Glomerular endothelial cell (primary cell): ENCODE measurements at places on chromosomes 2 and 18. TPM values are rescaled to one million over a fixed set of nuclear protein-coding genes. Genes with fewer than 3 reads are reported as not detected.

TMEFF2 gene
- total RNA-seq = not detected in 2 replicates

RAB27B gene
- total RNA-seq = 0.15 and 0.99 TPM in 2 replicates

DSG4 gene
- total RNA-seq = not detected in 2 replicates

C2orf72 gene
- 0.29 and 1.5 TPM in 2 replicates for total RNA-seq

TMEM185B gene
- total RNA-seq = 39.1 and 40.3 TPM in 2 replicates

DIPK1C gene
- total RNA-seq = not detected in 2 replicates

LCT gene
- under 0.01 TPM in 1 of 2 replicates, not detected in the other for total RNA-seq

CASP8 gene
- total RNA-seq = 11.6 and 16.9 TPM in 2 replicates

ELP2 gene
- total RNA-seq = 55.9 and 58.1 TPM in 2 replicates

CNDP1 gene
- total RNA-seq = not detected in 2 replicates

GAREM1 gene
- total RNA-seq = 0.82 and 0.92 TPM in 2 replicates

DNER gene
- total RNA-seq = 5.4 and 13.4 TPM in 2 replicates

LYG2 gene
- not detected in 2 replicates for total RNA-seq

KCNE4 gene
- total RNA-seq = 0.47 and 1.2 TPM in 2 replicates

NDC80 gene
- total RNA-seq = 6.4 and 9.0 TPM in 2 replicates

IL37 gene
- not detected in 2 replicates for total RNA-seq

GLI2 gene
- 1.7 and 3.7 TPM in 2 replicates for total RNA-seq

ALKAL2 gene
- 0.93 TPM in 1 of 2 replicates, not detected in the other for total RNA-seq

IL1A gene
- total RNA-seq = 3.9 and 4.5 TPM in 2 replicates

ALPP gene
- not detected in 2 replicates for total RNA-seq

UGT1A5 gene
- total RNA-seq = not detected in 2 replicates

CTAGE1 gene
- not detected in 2 replicates for total RNA-seq

DLGAP1 gene
- total RNA-seq = 1.6 and 2.0 TPM in 2 replicates

KHK gene
- total RNA-seq = 0.58 and 3.1 TPM in 2 replicates

MFSD2B gene
- total RNA-seq = 0.53 TPM in 1 of 2 replicates, not detected in the other

SLC39A6 gene
- 21.0 and 25.3 TPM in 2 replicates for total RNA-seq

CFC1 gene
- total RNA-seq = not detected in 2 replicates

GLB1L gene
- 5.1 and 6.2 TPM in 2 replicates for total RNA-seq

RGPD3 gene
- total RNA-seq = 0.05 and 0.29 TPM in 2 replicates

COL4A4 gene
- under 0.01 and 0.12 TPM in 2 replicates for total RNA-seq

ZRANB3 gene
- total RNA-seq = 1.9 and 2.2 TPM in 2 replicates
